CD8-positive, alpha-beta T cell (primary cell): ENCODE measurements at places on chromosomes 12 and 14.

DNA sequence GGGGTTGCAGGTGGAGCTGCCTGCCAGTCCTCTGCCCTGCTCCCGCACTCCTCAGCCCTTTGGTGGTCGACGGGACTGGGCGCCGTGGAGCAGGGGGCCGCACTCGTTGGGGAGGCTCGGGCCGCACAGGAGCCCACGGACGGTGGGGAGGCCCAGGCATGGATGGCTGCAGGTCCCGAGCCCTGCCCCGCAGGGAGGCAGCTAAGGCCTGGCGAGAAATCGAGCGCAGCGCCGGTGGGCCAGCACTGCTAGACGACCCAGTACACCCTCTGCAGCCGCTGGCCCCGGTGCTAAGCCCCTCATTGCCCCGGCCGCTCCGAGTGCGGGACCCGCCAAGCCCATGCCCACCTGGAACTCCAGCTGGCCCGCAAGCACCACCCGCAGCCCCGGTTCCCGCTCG is 221.8 kb downstream of the BTG1 start:
- DNase-seq, result no peak

GRCh38 chr14:106204063-106204462 is 677.7 kb downstream of the TMEM121 start:
- no peak for DNase-seq

DNA sequence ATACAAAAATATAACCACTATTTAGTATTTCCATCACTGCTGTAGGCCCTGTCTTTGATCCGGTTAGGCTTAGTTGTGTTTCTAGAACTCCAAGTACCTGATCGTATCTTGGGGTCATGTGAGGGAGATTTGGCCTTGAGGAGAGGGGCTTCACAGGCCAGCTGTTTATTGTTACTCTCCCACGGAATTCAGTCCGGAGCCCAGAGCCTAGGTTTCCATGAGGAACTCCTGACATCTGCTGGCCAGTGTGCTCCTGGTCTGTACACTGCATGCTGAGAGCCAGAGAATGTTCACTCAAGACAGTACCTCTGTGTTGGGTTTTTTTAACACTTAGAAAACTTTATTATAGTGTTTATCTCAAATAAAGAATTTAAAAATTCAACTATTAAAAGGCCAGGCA is 341.0 kb upstream of the TMEM132C start:
- DNase-seq, result no peak

DNA sequence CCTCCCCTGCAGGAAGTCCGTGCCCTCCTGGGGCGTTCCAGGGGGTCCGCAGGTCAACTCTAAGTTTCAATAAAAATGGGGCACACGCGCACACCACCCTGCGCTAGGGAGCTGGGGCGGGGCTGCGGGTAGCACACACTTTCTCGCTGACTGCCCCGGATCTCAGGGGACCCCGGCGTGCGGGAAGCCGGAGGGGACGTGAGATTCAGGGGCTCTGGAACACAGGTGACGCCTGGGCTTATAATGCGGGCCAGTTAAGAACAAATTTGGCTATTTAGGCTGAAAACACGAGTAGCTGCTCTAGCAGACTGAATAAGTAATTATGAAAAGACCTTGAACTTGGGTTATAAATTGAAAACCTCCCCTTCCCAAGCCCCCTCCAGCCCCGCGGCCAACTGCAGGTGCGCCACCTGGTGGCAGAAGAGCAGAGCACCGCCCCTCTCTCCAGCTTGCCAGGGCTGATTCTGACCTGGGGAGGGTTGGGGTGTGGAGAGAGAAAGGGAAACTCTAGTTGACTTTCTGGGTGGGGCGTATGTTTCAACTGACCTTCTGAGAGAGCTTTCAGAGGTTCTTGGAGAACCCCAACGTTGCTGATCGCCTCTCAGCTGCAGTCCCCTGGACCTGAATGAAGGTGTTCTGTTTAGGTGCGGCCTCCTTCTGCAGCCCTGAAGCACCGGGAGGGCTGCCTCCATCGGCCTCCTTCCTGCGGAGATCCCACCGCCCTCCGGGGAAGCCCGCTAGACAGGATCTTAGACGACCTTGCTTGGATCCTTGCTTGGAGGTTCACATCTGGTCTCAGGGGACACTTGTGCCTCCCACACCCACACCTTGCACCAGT is 118.4 kb upstream of the EVL start:
- DNase-seq, result peak; percentile 59

DNA sequence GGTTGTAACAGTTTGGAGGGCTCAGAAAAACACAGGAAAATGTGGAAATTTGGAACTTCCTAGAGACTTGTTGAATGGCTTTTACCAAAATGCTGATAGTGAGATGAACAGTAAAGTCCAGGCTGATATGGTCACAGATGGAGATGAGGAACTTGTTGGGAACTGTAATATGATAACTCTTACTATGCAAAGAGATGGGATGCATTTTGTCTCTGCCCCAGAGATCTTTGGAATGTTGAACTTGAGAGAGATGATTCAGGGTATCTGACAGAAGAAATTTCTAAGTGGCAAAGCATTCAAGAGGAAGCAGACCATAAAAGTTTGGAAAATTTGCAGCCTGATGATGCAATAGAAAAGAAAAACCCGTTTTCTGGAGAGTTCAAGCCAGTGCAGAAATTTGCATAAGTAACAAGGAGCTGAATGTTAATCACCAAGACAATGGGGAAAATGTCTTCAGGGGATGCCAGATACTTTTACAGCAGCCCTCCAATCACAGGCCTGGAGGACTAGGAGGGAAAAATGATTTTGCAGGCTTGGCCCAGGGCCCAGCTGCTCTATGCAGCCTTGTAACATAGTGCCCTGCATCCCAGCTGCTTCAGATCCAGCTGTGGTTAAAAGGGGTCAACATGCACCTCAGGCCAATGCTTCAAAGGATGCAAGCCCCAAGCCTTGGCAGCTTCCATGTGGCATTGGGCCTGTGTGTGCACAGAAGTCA is 572.7 kb upstream of the ATP2B1 start:
- no peak for DNase-seq

DNA sequence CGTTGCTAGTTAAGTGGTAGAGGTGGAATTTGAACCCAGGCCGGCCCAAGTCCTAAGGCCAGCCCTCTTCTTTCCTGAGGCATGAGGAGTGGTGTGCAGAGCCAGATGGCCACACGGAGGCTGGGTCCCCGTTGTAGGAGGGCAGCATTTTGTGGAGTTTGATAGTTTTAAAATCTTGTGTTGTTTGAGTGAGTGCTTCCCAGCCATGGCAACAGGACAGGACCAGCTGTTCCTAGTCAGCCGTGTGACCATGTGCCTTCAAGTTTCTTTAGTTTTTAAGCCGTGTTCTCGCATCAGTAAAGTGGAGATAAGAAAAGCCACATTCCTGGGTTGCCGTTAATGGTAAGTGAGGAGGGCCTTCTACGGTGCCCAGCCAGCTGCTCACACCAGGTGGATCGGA is 44.4 kb downstream of the UBE3B start:
- no peak for DNase-seq

- DNase-seq, result no peak
These were observed 22.3 kb downstream of the ATG14 start for GRCh38 chr14:55389330-55389729.

- no peak for DNase-seq
These were observed 831 bp upstream of the NKX2-1 start for GRCh38 chr14:36520601-36521525.

DNA sequence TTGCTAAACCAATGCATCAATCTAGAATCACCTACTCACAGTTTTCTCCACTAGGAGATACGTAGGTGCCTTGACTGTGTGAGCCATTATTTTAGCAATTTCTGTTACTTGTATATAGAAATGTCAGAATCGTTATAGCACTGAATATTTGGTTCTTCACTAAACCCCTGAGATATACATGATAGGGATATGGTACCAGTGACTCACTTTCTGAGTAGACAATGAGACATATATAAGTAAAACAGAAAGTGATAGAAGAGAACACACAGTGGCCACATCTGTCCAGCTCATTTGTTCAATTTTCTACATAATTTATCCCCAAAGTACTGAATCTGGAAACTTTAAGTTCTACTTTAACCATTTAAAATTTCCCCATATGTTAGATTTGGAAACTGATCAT is 1505.5 kb upstream of the TMEM132C start:
- no peak for DNase-seq

DNA sequence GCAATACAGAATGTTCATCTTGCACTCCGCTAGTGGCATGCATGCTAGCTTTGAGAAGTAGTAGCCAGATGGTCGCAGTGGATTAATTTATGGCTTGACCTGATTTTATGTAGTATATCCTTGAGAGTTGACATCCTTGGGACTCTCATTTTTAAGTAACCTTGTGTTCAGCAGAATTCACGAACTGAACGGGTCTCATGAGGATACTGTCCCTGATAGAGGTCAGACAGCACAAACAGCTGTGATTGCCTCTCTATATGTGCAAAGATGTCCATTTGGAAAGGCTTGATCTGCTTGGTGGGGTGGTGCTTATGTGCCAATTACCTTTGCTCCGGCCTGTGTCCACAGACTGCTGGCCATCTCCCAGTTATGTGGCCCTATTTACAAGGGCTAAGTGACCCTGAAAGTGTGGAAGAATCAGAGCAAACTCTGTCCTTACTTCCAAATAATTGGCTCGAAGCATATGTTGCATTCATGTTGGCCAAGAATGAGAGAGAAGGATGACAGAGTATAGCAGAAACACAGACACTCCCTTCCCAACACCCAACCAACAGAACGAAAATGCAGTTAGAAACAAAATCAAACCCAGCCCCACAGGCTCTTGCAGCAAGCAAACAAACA is 167.1 kb downstream of the CRADD start:
- DNase-seq, result no peak
